ENCODE measurements at places on chromosomes 4 and X. TPM values are rescaled to one million over a fixed set of nuclear protein-coding genes. Genes with fewer than 3 reads are reported as not detected.

ZNF630 gene
- 0.33 TPM for total RNA-seq

ZIC3 gene
- total RNA-seq, result not detected

MAGED4B gene
- total RNA-seq, result 0.52 TPM

DNA sequence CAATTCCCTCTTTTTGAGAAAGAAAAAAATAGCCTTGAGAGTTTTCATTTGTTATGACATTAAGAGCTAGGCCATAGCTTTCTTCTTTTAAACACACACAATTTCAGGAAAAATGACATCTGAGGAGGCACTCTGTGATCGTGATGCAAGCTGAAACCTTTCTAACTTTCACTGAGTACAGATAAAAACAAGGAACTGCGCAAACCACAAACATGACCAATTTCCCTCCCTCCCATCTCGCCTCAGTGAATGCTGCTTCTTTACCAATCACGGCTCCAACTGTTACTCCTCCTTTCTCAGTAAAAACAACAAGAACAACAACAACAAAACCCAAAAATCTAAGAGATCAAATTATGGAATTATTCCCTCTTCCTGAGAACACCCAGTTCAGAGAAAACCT is 626.8 kb downstream of the TLL1 start:
- H3K27ac ChIP-seq, result no peak overlapping the region
- no peaks in the 10 kb centered on the region for H3K27me3 ChIP-seq
- H3K4me3 ChIP-seq, result no peak overlapping the region
- H3K4me1 ChIP-seq, result no peaks in the 10 kb centered on the region

DNA sequence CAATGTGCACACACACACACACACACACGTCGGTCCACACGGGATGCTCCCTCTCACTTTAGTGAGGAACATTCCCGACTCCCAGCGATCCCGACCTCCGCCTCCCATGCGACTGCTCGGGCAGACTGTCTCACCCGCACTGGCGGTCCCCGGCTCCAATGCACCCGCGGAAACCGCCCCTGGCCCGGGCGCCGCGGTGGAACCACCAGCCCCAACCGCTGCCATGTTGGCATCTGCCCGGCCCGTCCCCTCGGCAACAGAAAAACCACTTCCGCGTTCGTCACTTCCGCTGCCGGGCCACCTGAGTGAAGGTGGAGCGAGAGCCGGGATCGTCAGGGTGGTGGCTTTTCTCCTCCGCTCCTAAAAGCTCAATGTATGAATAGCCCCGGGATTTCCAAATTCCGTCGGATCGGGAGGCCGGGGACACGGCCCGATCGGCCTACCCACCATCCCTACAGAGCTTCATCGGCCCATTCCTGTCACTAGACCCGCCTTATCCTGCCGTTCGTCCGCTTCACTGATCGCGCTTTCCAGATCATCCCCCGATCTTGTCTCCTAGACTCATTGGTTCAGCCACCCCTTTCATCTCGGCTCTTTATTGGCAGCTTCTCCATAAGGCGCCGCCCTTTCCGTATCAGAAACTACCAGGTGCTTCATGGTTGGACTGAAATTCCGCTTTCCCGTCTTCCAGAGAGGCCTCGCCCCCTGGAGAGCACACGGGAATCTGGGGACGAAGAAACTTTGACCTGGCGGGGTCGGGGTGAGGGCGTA is at the start of gene SLC35A2:
SLC35A2 (minus strand) TSS at position 235 of the 771 bp plus-strand sequence; CDS start at position 225, 10 bp downstream.
- peak within 1 kb of the TSS; percentile 96 for H3K27ac ChIP-seq
- H3K27me3 ChIP-seq, result no peaks in the 10 kb centered on the region
- peak within 1 kb of the TSS; percentile 96 for H3K4me3 ChIP-seq
- peaks cover 30% of the 10 kb centered on the region for H3K4me1 ChIP-seq

DNA sequence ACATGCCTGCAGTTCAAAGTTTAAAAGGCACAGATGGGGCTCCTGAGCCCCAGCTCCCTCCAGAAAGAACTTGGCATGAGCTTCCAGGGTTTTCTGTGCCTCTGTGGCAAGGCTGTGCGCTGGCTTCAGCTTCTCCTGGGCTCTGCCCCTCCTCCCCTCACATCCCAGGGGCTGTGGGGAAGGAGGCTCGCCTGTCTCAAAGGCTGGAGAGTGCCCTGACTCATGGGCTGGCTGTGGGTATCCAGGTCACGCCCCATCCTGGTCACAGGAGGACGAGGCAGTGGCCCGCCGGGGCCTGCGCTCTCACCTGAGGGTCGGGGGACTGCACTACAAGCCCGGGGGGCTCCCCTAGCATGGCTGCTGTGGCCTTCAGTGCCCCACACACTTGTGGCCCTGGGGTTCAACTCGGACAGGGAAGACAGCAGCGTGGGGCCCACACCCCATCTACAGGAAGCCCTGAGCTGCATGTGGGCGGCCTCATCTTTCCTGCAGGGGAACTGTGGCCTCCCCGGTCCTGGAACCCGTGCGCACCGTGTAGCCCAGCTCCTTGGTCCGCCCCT is 17.9 kb downstream of the LRPAP1 start:
- no peaks in the 10 kb centered on the region for H3K27me3 ChIP-seq
- H3K4me1 ChIP-seq, result no peaks in the 10 kb centered on the region
- peaks cover 49% of the 10 kb centered on the region for H3K36me3 ChIP-seq
- no peak overlapping the region for H3K4me3 ChIP-seq
- no peak overlapping the region for H3K27ac ChIP-seq

GRCh38 chr4:102420563-102421398 is 75.5 kb upstream of the SLC39A8 start:
- peaks cover under 1% of the 10 kb centered on the region for H3K36me3 ChIP-seq
- no peak overlapping the region for H3K4me3 ChIP-seq
- peaks cover 6% of the 10 kb centered on the region for H3K27me3 ChIP-seq
- H3K4me1 ChIP-seq, result no peaks in the 10 kb centered on the region
- no peak overlapping the region for H3K27ac ChIP-seq

DNA sequence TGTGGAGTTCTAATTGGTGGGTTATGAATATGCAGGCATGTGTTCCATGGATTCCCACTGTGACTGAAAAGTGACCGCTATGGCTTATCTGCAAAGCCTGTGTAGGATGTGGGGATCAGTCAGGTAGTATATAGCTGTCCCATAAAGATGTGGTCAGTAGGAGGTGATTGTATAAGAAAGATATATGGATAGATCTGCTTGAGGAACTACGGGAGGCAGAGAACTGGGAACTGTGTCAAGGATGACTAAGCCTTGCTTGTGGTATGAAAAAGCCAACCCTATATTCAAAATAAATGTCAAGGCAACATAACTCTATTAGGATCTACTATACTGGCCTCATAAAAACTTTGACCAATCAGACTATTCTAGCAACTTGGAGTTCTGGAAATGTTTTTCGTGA is 185.2 kb downstream of the KLHL4 start:
- H3K27ac ChIP-seq, result no peak overlapping the region
- no peak overlapping the region for H3K4me3 ChIP-seq
- H3K27me3 ChIP-seq, result no peaks in the 10 kb centered on the region
- no peaks in the 10 kb centered on the region for H3K36me3 ChIP-seq
- DNase-seq, result no peak
- H3K4me1 ChIP-seq, result no peaks in the 10 kb centered on the region

- no peaks in the 10 kb centered on the region for H3K4me1 ChIP-seq
- H3K4me3 ChIP-seq, result no peak overlapping the region
- no peak overlapping the region for H3K27ac ChIP-seq
- no peak for DNase-seq
Measured at GRCh38 chr4:146932116-146932515, 13.5 kb downstream of the TTC29 start.

- no peaks in the 10 kb centered on the region for H3K4me1 ChIP-seq
- no peak overlapping the region for H3K4me3 ChIP-seq
- H3K36me3 ChIP-seq, result no peaks in the 10 kb centered on the region
- DNase-seq, result no peak
Measured at GRCh38 chrX:2774776-2775175, 22.9 kb downstream of the XG start.

- H3K4me1 ChIP-seq, result peaks cover 10% of the 10 kb centered on the region
- no peak overlapping the region for H3K4me3 ChIP-seq
- no peaks in the 10 kb centered on the region for H3K27me3 ChIP-seq
- peak; percentile 75 for DNase-seq
- no peak overlapping the region for H3K27ac ChIP-seq
Measured at GRCh38 chr4:88659055-88659889, 38.4 kb downstream of the NAP1L5 start.

DNA sequence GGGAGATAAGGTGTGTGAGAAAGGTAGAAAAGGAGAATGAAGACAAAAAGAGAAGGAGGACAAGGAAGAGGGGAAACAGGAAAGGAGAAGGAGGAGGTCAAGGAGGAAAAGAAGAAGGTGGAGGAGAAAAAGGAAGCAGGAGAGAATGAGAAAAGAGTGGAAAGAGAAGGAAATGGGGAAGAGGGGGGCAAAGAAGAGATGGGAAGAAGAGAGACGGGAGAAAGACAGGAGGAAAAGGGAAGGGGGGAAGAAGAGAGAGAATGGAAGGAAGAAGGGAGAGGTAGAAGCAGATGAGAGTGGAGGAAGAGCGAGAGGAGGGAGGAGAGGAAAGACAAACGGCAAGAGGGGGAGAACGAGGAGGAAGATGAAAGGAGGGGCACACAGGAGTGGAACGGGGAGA is 4.1 kb downstream of the GATA1 start:
- no peak for DNase-seq
- H3K36me3 ChIP-seq, result no peaks in the 10 kb centered on the region
- H3K4me1 ChIP-seq, result peaks cover 11% of the 10 kb centered on the region
- H3K27me3 ChIP-seq, result peaks cover 13% of the 10 kb centered on the region
- H3K4me3 ChIP-seq, result no peak overlapping the region
- peak overlapping the region; percentile 20 for H3K27ac ChIP-seq

- H3K27ac ChIP-seq, result no peak overlapping the region
- H3K4me3 ChIP-seq, result no peak overlapping the region
- no peak for DNase-seq
- H3K4me1 ChIP-seq, result no peaks in the 10 kb centered on the region
Measured at GRCh38 chr4:176340871-176341685, 21.3 kb downstream of the SPCS3 start.

- H3K27ac ChIP-seq, result no peak overlapping the region
- no peak overlapping the region for H3K4me3 ChIP-seq
- DNase-seq, result no peak
- H3K27me3 ChIP-seq, result no peaks in the 10 kb centered on the region
Measured at GRCh38 chr4:163309466-163309865, 22.9 kb downstream of the NPY1R start.

DNA sequence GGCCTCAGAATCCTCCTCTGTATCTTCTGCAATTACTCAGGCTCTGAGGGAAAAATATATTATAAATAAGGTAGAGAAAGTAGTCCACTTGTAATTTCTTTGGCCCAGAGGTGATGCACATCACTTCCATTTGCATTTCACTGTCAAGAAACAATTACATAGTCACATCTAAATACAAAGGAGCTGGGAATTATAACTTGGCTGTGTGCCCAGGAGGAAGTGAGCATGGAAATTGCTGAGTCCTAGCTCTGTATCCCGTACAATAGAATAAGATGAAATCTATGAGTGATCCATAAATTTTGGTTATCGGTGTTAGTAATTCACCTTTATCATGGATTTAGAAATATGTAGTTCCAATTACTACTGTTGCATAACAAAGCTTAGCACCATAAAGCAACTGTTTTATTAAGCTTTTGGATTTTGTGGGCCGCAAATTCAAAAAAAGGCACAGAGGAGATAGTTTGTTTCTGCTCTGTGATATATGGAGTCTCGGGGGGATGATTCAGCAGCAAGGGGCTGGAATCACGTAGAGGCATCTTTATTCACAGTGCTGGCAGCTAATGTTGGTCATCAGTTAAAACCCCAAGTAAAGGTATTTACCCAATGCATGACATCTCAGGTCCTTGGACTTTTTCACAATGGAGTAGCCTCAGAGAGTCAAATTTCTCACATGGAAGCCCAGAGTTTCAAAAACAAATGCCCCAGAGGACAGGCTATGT is 241.4 kb upstream of the GALNT7 start:
- H3K27ac ChIP-seq, result no peak overlapping the region
- DNase-seq, result no peak
- no peaks in the 10 kb centered on the region for H3K27me3 ChIP-seq
- no peaks in the 10 kb centered on the region for H3K4me1 ChIP-seq
- H3K4me3 ChIP-seq, result no peak overlapping the region

DNA sequence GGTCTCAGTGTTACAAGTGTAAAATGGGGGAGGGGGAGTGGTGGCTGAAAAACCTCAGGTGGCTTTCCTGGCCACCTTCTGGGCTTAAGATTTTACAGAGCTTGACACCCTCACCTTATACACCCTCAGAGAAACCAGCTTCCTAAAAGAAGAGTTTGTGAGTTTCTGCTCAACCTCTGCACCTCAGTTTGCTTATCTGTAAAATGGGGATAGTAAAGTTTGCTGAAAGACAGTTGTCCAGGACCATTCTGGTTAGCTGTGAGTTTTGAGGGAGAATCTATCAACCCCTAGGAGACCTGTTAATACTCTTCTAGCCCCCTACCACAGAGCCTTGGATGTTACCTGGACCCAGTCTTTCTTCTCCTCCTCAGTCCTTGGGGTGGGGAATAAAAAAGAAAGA is 9.7 kb downstream of the TSR2 start:
- H3K36me3 ChIP-seq, result peaks cover 1% of the 10 kb centered on the region
- H3K27me3 ChIP-seq, result no peaks in the 10 kb centered on the region
- no peak overlapping the region for H3K4me3 ChIP-seq
- no peak overlapping the region for H3K27ac ChIP-seq
- H3K4me1 ChIP-seq, result no peaks in the 10 kb centered on the region

DNA sequence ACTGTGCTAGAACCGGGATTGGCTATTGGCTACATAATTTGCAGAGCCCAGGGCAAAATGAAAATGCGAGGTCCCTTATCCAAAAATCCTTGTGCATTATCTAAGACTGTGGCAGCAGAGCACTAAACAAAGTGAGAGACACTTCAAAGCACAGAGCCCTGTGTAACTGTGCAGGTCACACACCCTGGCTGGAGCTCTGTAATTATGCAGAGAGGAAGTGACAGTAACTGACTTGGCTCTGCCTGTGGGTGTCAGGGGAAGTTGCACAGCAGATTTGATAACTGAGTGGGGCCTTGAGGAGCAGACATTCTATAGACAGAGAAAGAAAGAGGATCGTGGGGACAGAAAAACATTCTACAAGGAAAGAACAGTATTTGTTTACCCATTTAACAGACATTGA is 173.5 kb upstream of the FMR1 start:
- H3K27ac ChIP-seq, result peak overlapping the region; percentile 91
- peaks cover 27% of the 10 kb centered on the region for H3K4me1 ChIP-seq
- peak overlapping the region; percentile 57 for H3K4me3 ChIP-seq
- peaks cover 3% of the 10 kb centered on the region for H3K36me3 ChIP-seq
- no peaks in the 10 kb centered on the region for H3K27me3 ChIP-seq
- DNase-seq, result peak; percentile 74

GRCh38 chrX:29561417-29561816 is 653.9 kb upstream of the MAGEB2 start:
- H3K4me3 ChIP-seq, result no peak overlapping the region
- no peak for DNase-seq
- H3K4me1 ChIP-seq, result no peaks in the 10 kb centered on the region
- no peaks in the 10 kb centered on the region for H3K36me3 ChIP-seq
- H3K27me3 ChIP-seq, result no peaks in the 10 kb centered on the region
- H3K27ac ChIP-seq, result no peak overlapping the region

GRCh38 chr4:139241784-139242151 is 38.3 kb downstream of the MGARP start:
- peaks cover 4% of the 10 kb centered on the region for H3K27me3 ChIP-seq
- H3K36me3 ChIP-seq, result no peaks in the 10 kb centered on the region
- no peak for DNase-seq

All from activated CD4-positive, alpha-beta T cell treated with anti-CD3 and anti-CD28 coated beads, Interleukin-2, amount 10 ng/mL, durations not matched to agents 24 days and 14 days (primary cell).